ENCODE measurements at places on chromosomes 1 and 21. TPM values are rescaled to one million over a fixed set of nuclear protein-coding genes. Genes with fewer than 3 reads are reported as not detected.

ASPM gene
- total RNA-seq = 37.1 TPM

USH2A gene
- not detected for total RNA-seq

GBP7 gene
- 0.20 TPM for total RNA-seq

C1orf141 gene
- total RNA-seq = not detected

ANXA9 gene
- total RNA-seq = not detected

DNA sequence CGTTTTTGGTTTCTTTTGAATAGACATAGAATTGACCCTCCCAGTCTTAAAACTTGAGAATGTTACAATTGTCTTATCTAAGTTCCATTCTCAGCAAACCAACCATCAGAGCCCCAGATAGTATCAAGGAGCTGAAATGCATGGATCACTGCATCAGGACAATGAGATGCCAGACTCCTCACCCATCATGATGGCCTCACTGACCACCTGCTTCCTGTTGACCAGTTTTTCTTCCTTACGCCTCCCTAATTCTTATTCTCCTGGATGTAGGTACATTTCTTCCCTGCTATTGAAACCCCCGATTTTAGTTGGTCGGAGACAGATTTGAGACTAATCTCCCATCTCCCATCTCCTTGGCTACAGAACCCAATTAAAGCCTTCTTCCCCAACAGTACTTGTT lies 17.7 kb downstream of the MATN1 start:
- peaks cover 1% of the 10 kb centered on the region for H3K27me3 ChIP-seq
- H3K4me3 ChIP-seq = no peak overlapping the region
- no peak for DNase-seq
- no peaks in the 10 kb centered on the region for H3K36me3 ChIP-seq

DNA sequence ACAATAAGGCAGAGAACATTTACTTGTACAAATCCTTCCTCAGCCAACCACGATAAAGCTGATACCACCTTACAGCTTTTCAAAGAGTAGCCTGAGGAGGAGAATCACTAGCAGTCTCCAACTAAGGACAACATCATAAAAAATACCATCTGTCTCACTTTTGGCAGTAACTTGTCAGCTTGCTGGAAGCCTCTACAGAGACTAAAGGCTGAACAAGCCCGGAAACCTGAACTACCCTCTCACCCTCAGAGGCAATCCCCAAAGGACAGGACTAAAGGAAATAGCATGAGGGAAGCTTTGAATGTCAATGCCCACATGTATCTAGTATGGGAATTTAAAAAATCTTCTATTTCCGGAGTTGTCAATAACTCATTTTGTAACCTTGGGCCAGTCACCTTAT lies 10.6 kb downstream of the SRSF4 start:
- no peak for DNase-seq
- H3K4me3 ChIP-seq = no peak overlapping the region
- peaks cover 43% of the 10 kb centered on the region for H3K36me3 ChIP-seq

DNA sequence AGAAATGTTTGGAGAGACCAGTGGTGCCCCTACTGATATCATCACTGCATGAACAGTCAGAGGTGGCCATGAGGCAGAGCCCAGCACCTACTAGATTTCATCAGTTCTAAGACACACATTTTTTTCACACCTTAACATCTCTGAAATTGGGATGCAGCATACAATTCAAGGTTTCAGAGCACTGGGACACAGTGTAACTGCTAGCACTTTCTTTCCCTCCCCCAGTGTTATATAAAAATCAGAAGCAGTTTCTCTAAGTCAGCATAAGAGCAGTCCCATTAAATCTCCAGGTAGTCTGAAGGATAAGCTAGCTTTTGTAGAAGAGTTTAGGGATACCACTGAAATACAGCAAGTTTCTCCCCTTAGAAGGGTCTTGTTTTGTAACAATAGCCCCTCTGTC lies 10.0 kb upstream of the ANGPTL7 start:
- no peak for DNase-seq
- H3K36me3 ChIP-seq = peaks cover 4% of the 10 kb centered on the region
- no peaks in the 10 kb centered on the region for H3K27me3 ChIP-seq
- no peaks in the 10 kb centered on the region for H3K4me1 ChIP-seq
- no peak overlapping the region for H3K4me3 ChIP-seq

- H3K4me1 ChIP-seq = peaks cover 2% of the 10 kb centered on the region
- DNase-seq = no peak
- no peaks in the 10 kb centered on the region for H3K36me3 ChIP-seq
- H3K27ac ChIP-seq = no peak overlapping the region
- no peak overlapping the region for H3K4me3 ChIP-seq
Measured at GRCh38 chr1:234645964-234646363, 36.0 kb upstream of the IRF2BP2 start.

- H3K4me1 ChIP-seq = peaks cover 7% of the 10 kb centered on the region
- H3K36me3 ChIP-seq = no peaks in the 10 kb centered on the region
- H3K27me3 ChIP-seq = peaks cover 43% of the 10 kb centered on the region
- no peak overlapping the region for H3K27ac ChIP-seq
- no peak for DNase-seq
- H3K4me3 ChIP-seq = peak overlapping the region; percentile 60
Measured at GRCh38 chr1:14925336-14926136, 228.0 kb upstream of the TMEM51 start.

GRCh38 chr1:16986962-16987361 lies 6.5 kb upstream of the MFAP2 start:
- no peak overlapping the region for H3K4me3 ChIP-seq
- H3K4me1 ChIP-seq = no peaks in the 10 kb centered on the region
- H3K27me3 ChIP-seq = peaks cover 7% of the 10 kb centered on the region
- no peak overlapping the region for H3K27ac ChIP-seq
- H3K36me3 ChIP-seq = peaks cover 8% of the 10 kb centered on the region
- no peak for DNase-seq

GRCh38 chr1:199612976-199613774 lies 414.3 kb upstream of the NR5A2 start:
- H3K27ac ChIP-seq = no peak overlapping the region
- no peaks in the 10 kb centered on the region for H3K27me3 ChIP-seq
- no peaks in the 10 kb centered on the region for H3K36me3 ChIP-seq
- H3K4me3 ChIP-seq = no peak overlapping the region

DNA sequence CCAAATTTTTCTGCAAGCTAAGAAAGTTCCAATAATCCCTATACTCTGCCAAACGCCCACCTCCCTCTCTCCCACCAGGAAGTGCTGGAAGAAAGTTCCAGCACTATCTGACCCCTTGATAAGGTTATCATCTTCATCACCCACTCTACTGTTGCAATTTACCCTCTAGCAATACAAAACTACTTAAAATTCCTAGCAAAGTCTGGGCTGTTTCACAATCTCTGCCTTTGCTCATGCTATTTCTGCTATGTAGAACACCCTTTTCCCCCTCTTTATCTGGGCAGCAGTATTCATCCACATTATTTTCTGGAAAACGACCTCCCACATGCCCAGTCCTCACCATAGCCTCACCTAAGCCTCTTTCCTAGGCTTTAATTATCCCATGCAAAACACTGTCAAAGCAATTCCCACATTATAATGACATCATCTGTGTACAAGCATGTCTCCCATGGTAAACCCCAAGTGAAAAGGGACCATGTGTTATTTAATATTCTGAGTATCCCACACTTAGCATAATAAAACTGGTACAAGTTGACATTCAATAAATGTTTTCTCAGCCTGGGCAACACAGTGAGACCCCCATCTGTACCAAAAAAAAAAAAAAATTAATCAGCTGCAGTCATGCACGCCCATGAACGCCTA lies 12.0 kb downstream of the F11R start:
- DNase-seq = no peak
- H3K4me1 ChIP-seq = peaks cover 22% of the 10 kb centered on the region

DNA sequence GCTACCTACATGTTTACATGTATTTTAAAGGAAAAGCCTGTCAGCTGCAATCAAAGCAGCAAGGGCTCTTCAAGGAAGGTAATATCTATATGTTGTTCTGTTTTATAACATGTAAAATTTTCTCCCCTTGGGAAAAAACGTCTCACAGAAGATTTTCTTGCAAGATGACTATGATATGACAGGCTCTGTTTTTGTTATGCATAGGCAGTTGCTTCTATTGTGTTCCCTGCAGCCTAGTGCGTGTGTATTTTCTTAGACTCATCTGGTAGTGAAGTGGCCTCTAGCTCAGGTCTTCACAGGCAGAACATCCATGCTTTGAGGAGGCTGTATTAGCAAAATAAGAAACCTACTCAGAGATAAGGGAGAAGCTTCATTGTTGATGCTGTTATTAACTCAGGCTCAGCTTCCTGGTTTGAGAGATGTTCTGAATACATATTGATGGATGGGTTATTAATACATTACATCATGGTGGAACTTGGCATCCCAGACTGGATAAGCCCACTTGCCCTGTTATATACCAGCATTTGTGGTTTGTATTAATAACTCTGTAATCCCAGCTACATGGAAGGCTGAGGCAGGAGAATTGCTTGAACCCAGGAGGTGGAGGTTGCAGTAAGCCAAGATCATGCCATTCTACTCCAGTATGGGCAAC lies 35.8 kb downstream of the LAMC1 start:
- no peak overlapping the region for H3K4me3 ChIP-seq
- H3K27ac ChIP-seq = no peak overlapping the region
- no peaks in the 10 kb centered on the region for H3K36me3 ChIP-seq
- no peaks in the 10 kb centered on the region for H3K4me1 ChIP-seq
- DNase-seq = no peak

DNA sequence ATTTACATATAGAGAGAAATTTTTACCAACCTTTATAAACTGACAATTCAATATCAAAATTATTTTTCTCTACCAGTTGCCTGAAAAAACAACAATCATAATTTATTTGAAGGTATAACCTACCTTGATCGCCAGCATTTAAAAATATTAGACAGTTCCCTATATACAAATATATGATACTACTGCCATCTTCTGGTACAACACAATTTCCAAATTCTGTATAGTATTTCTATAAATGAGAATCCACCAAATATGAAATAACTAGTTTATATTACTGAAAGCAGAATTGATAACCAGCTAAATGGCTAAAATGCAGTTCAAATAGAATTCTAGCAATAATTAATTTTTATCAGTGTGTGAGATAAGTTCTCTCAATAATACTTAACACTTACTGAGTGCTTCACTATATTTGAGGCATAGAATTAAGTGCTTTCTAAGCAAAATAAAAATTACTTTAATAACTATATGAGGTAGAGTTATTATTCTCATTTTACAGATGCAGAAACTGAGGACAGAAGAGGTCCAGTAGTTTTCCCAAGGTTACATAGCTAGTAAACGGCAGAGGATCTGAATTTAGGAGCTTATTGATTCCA lies 75.6 kb downstream of the PIGK start:
- H3K27ac ChIP-seq = no peak overlapping the region
- DNase-seq = no peak
- H3K4me1 ChIP-seq = peaks cover 3% of the 10 kb centered on the region
- peaks cover 1% of the 10 kb centered on the region for H3K36me3 ChIP-seq
- H3K27me3 ChIP-seq = no peaks in the 10 kb centered on the region
- H3K4me3 ChIP-seq = no peak overlapping the region

GRCh38 chr21:46054451-46054881 lies 43.4 kb upstream of the COL6A2 start:
- H3K27ac ChIP-seq = no peak overlapping the region
- peaks cover 10% of the 10 kb centered on the region for H3K27me3 ChIP-seq

- H3K27me3 ChIP-seq = no peaks in the 10 kb centered on the region
- peaks cover 13% of the 10 kb centered on the region for H3K4me1 ChIP-seq
- H3K4me3 ChIP-seq = no peak overlapping the region
- peaks cover 2% of the 10 kb centered on the region for H3K36me3 ChIP-seq
- no peak for DNase-seq
- no peak overlapping the region for H3K27ac ChIP-seq
Measured at GRCh38 chr1:179169616-179170467, 59.6 kb downstream of the ABL2 start.

GRCh38 chr1:93483200-93483599 lies 35.3 kb downstream of the FNBP1L start:
- H3K27me3 ChIP-seq = no peaks in the 10 kb centered on the region
- DNase-seq = no peak
- H3K4me1 ChIP-seq = no peaks in the 10 kb centered on the region
- H3K36me3 ChIP-seq = peaks cover 5% of the 10 kb centered on the region

All from activated CD8-positive, alpha-beta T cell treated with anti-CD3 and anti-CD28 coated beads for 36 hours (primary cell).